ENCODE measurements at places on chromosomes 1 and 21. TPM values are rescaled to one million over a fixed set of nuclear protein-coding genes. Genes with fewer than 3 reads are reported as not detected.

- no peak for DNase-seq
Measured at GRCh38 chr21:41283211-41283818, 33.3 kb upstream of the FAM3B start.

The GATAD2B gene
- total RNA-seq = 39.5 TPM

GRCh38 chr21:36105327-36105842 is 29.5 kb upstream of the CBR3 start:
- DNase-seq = no peak

GRCh38 chr1:210978316-210978973 is 155.5 kb downstream of the KCNH1 start:
- no peak for DNase-seq

- no peak for DNase-seq
Measured at GRCh38 chr1:101166583-101167120, 70.2 kb upstream of the S1PR1 start.

The SYCP1 gene
- total RNA-seq = not detected

DNA sequence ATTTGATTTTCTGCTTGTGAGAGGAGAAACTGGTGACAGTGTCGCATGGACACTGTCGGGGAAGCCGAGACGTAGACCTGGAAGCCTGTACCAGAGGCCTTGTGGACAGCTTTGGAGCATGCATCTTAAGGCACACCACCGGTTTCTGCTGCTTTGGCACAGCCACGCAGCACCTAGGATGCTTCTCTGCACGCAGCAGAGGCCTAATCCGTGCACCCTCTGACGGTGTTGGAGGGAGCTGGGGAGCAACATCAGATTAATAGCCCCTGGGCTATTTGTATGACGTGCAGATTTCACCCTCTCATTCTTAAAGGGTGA is 30.3 kb downstream of the TEX35 start:
- no peak for DNase-seq

DNA sequence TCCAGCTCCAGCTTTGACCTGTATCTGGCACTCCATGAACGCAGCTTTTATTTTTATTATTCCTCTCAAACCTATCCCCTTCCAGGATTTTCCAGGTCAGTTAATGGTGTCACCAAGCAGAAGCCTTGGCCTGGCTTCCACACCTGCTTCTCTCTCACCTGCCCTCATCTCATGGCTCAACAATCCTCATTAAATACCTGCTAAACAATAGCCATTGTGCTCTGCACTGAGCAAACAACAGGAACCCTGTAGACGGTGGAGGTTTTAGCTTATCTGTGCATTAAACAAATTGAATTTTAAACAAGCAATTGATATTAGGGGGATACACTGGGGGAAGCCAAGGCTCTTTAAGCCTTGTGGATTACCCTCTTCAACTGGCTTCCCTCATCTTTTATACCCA is 15.3 kb downstream of the PYCR2 start:
- DNase-seq = no peak

GRCh38 chr1:244319283-244320132 is 132.2 kb downstream of the ADSS2 start:
- DNase-seq = no peak

- no peak for DNase-seq
Measured at GRCh38 chr1:113784104-113784779, 25.0 kb upstream of the PHTF1 start.

- no peak for DNase-seq
Measured at GRCh38 chr1:243663651-243664050, 186.4 kb downstream of the AKT3 start.

- no peak for DNase-seq
Measured at GRCh38 chr1:8011923-8012858, 13.9 kb downstream of the ERRFI1 start.

- no peak for DNase-seq
Measured at GRCh38 chr1:117169871-117170596, 40.7 kb downstream of the VTCN1 start.

GRCh38 chr1:229869240-229869639 is 197.8 kb upstream of the GALNT2 start:
- DNase-seq = no peak
